ENCODE measurements at places on chromosomes 5 and 9.
A peak's percentile ranks its signal among the peaks of the same experiment; 100 is the strongest.

- DNase-seq = no peak
These were observed 41.5 kb downstream of the UBE2R2 start for GRCh38 chr9:33858423-33858822.

GRCh38 chr9:122941582-122942234 is 888 bp downstream of the RABGAP1 start:
- DNase-seq = no peak

DNA sequence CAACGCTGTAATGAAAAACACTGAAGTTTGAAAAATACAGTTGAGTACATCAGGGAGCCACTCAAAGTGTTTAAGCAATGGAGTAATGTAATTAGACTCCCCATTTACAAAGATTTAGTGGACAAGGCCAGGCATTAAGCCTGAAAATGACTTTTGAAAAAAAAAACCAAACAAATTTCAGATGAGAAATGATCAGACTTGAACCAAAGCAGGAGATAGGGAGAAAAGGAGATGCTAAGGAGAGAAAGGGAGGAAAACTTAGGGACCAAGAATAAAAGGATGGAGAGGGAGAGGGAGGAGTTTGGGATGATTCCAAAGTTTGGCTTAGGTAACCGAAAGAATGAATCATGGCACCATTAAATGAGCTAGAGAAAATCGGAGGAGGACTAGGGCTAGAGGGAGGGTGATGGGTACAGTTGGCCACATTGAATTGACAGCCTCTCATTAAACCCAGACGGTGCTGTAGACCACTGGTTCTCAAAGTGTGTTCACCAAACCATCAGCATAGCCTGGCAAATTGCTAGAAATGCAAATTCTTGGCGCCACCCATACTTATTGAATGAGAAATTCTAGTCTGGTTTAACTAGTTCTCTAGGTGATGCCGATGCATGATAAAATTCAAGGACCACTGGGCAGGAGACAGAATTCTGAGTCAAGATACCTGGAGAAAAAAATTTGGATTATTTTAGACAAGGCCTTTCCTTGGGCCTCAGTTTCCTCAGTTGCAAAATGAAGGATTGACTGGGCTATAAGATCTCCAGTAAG is 6.2 kb upstream of the CPEB4 start:
- no peak for DNase-seq

- DNase-seq = no peak
These were observed 11.0 kb downstream of the LPCAT1 start for GRCh38 chr5:1512541-1513291.

DNA sequence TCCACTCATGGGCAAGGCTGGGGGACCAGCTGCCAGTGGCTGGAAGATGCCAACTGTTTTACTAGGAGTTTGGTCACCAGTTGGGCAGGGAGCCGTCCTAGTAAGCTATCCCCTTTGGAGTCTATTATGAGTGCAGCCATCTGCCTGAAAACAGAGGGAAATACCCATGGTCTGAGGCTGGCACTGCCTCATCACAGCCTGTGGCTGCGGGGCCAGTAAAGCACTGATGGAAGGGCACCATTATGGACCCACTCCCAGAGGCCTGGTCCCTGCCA is 187.2 kb upstream of the PANK3 start:
- DNase-seq = no peak

DNA sequence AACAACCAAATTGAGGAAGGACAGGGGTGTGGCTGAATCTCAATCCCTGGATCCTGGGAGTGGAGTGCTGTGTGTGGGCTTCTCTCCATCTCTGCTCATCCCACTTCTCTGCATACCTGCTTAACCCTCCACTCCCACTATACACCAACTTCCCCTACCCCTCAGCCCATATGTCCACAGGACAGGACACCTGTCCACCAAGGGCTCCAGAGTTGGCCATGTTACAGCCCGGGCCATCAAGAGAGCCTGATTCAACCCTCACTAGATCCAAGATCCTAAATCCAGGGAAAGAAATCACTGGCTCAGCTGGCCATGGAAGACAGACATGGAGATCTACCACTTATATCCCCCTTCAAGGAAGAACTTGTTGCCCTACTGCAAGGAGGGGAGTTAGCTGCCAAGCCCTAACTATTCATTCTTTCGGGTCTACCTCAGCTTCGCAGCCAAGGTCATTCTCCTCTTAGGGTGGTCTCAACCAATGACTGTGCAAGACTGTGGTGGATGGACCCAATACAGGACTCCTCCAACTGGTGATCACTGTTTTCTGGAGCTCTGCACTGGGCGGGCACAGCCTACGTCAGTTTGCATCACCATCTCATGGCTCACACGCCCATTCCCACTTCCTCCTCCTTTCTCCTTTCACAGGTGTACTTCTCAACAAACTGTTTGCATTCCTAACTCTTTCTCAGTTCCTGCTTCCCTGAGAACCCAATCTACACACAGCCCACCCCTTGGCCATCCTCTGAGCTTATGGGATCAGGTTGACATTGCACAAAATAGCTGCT is 53.7 kb upstream of the ZBTB43 start:
- DNase-seq = no peak

- no peak for DNase-seq
These were observed 3.1 kb upstream of the STOM start for GRCh38 chr9:121373011-121373729.

GRCh38 chr5:134439210-134439654 is 27.6 kb upstream of the CDKN2AIPNL start:
- no peak for DNase-seq

DNA sequence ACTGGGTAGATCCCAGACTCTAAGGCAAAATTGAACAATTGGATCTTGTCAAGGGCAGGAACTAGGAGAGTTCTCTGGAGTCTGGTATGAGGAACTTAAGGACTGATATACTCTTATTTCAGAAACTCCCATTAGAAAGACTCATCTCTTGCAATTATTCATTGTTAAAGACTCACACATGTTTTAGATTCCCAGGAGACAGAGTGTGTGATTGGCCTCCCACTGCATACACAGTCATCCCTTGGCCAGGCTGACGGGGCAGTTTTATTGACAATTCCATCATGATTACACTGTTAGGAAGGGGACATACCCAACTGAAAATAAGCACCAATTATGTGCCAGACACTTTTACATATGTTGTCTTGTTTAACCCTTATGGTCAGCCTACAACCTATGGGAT is 347.2 kb downstream of the DMAC1 start:
- DNase-seq = no peak

GRCh38 chr9:95131023-95131943 is 186.2 kb downstream of the FANCC start:
- DNase-seq = peak; percentile 13

DNA sequence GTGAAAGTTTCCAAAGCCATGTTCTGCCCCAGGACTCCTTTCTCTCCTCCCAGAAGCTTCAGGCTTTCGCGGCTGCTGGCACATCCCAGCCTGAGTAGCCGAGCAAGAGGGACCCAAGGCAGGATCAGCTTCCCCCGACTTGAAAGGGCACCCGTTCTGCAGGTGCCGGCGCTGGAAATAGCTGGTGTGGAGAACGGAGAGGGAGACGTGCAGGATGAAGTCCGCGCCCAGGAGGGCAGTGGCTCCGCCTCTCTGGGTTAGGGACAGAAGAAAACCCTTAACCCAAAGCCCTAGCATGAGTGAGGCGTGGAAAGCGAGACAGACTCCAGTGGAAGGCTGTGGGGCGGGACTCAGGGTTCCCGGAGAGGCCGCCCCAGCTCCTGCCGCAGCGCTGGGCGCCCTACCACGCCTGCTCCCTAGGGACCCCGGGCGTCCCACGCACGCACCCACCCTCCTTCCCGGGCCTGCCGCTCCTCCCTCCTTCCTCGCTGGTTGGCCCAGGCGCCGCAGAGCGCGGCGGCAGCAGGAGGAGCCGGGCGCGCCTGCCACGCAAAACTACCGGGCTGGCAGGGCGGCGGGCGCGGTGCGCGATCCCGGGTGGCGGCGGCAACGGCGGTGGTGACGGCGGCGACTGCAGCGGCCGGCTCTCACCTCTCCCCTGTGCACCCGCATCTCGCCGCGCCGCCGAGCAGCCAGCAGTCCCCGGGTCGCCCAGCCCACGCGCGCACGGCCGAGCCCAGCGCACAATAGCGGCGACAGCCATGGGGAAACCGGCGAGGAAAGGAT is at the start of gene SLC1A1:
Gene SLC1A1, plus strand, starts transcription at position 550 of the 786 bp plus-strand sequence. Its CDS starts 212 bp downstream, at position 762.
- no peak for DNase-seq

DNA sequence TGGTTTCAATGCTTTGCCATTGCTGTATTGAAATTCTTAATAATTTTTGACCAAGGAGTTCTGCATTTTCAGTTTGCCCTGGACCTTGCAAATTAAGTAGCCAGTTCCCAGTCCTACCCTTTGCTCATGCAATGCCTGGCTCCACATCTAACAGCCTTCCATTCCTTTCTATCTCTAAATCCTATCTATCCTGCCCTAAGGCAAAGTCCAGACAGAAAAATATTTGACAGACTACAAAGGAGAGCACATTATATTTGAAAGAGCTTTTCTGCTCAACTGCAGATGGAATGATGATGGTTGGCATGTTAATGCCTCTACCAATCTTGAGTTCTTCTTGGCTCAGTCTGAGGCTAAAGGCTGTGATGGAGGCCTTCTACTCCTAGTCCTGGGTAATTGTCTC is 15.5 kb downstream of the SLC22A4 start:
- DNase-seq = no peak

DNA sequence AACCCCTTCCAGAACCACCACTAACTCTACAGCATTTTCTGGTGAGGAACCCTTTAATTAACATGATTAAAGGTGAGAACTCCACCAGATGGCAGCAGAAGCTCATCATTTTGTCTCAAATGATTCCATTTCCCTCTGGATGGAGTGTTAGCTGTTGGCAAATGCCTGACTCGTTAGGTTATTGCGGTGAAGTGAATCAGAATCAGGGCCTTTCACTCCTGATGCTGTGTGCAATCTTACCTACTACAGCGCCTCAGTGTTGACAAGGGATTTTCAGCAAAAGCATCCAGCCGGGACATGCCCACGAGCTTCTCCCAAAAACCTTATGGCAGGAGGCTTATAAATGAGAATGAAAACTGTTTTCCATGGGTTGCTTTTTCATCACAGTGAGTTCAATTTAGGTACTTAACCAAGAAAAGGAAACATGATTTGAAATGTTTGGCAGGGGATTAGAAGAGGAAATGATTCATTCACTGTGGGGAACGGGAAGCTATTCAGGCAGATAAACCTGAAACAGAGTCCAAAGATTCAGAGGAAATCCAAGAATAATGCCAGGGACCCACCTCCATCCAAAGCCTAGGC is 48.0 kb upstream of the CAST start:
- no peak for DNase-seq

DNA sequence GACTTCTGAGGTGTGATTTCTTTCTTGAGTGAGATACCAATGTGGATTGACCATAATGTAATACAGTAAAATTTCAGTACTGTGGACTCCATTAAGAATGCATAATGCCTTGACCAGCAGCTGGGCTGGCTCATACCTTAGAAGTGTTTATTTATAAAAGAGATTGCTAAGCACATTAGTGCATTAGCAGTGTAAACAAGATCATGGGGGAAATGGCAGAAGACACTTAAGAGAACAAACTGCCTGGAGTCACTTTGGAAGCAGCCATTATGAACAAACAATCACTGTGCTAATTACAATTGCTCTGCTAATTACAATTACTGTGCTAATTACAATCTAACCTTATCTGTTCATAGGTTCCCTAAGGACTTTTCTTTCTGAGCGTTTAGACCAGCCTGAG is 104.2 kb downstream of the TRIM32 start:
- no peak for DNase-seq

DNA sequence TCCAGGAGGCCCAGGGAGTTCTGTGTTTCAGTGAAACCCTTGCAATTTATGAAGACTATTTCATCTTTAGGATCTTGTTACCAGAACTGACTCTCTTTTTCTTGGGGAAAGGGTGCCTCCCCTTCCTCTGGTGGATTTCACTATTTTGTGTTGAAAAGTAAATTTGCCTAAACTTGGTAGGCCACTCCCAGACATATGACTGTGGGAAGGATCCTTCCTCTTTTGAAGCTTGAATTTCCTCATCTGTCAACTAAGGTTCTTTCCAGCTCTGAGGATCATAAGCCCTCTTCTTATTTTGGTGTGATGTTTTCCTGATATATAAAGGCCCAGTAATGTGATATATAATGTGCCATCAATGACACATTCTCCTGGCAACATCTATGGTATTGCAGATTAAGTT is 59.1 kb upstream of the ZFAND5 start:
- no peak for DNase-seq

GRCh38 chr9:81589819-81590218 is 99.5 kb downstream of the TLE1 start:
- no peak for DNase-seq

GRCh38 chr5:36607838-36608783 is 1.7 kb downstream of the SLC1A3 start:
- no peak for DNase-seq

DNA sequence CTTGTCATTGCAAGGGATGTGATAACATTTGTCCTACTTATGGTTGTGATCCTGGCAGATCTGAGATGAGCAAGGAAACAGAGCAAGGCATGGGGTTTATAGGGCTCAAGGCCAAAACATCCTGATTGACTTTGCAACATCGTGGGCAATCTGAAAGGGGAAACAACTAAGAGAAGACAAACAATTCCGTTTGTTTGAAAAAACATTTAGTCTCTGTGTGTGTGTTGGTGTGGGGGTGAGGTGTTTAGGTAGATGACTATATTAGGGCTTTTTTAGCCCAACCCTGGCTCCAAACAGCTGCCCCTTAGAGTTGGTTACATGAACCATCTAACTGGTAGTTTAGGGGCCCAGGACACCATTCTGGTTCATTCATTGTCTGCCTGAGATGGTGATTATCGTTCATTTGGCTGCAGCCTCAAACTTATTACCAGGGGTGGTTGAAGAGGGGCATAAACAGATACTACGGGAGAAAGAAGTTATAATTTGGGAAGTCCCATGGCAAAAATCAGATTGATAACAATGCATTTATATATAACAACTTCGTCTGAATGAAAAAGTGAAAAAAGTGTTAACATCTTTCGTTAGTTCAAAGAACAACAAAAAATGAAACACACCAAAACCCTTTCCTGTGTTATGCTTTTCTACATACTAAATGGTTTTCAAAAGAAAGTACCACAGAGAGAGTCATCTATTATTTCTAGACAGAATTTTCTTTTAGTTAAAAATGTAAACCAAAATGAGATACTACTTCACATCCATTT is 5.7 kb downstream of the FYB1 start:
- no peak for DNase-seq

DNA sequence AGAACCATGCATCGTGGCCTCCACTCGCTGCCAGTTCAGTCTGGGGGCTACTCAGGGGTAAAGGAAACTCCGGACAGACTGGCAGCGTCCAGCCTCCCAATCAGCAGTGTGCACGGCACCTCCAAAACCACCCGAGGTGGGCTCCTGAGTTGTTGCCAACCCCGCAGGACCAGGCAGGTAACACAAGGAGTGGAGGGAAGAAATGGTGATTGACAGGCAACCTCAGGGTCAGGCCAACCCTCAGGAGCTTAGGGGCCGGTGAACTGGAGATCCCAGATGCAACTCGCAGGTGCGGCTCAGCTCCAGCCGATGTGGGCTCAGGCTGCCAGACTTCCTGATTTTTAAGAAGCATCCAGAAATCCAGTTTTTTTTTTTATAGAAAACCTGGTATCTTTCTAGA is 37.3 kb upstream of the AKNA start:
- DNase-seq = no peak

GRCh38 chr9:90009447-90009846 is 404.6 kb downstream of the GADD45G start:
- DNase-seq = no peak

Measured in activated CD8-positive, alpha-beta memory T cell treated with anti-CD3 and anti-CD28 coated beads for 48 hours (primary cell).